ENCODE measurements at places on chromosomes 7 and 10.
A peak's percentile ranks its signal among the peaks of the same experiment; 100 is the strongest.

DNA sequence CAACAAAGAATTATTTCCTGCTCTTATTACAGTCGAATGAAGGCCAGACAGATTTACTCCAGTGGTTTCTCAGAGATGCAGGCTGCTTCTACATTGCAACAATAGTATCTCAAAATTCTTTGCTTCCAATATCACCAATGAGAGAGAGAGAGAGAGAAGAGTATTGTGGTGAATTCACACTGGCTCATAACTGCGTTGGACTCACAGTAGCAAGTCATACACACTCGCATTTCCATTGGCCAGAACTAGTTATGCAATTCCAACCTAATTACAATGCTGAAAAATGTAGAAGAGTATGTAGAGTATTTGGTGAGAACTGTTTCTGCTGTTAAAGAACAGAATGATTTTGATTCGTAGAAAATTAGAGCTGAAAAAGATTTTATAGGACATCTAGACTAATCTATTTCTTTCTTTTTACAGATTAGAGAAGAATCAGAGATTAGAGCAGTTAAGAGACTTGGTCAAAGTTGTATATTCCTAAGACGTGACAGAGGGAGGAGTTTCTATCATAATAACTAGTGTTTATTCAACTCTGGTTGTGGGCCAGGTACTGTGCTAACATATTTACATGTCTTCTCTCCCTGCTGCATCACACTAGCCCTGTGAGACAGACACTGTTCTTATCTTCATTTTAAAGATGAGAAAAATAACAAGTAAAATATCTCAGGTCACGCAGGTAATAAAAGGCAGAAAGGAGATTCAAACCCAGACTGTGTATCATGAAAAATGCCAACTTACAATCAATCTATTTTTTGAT lies 34.6 kb upstream of the PDK4 start:
- no peak for DNase-seq

DNA sequence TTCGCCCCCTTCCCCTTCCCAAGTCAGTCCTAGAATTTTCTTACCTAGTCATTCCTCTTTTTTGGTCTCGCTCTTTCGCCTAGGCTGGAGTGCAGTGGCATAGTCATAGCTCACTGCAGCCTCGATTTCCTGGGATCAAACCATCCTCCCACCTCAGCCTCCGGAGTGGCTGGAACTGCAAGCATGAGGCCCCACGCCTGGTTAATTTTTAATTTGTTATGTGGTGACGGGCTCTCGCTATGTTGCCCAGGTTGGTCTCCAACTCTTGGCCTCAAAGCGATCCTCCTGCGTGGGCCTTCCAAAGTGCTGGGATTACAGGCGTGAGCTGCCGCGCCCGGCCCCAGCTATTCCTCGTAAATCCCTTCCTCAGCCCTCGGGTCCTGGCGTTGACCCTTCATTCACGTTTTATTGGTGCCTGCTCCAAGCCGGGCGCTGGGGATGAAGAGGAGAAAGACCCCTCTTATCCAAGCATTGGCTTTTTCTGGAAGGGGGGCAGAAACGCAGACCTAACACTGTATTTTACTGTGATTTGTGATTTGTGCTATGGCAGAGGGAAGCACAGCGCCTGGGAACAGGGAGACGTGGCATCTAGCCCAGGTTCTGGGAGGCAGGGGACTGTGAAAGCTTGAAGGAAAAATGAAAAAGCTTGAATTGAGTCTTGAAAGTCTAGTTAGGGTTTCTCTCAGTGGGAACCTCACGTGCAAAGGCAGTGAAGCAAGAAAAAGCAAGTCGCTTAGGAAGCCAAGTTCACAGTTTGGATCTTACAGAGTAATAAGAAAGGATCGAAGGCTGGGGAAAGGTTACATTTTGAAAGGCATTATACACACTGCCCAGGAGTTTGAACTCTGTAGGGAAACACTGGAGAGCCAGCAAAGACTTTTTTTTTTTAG lies 516 bp downstream of the ZNHIT1 start:
- no peak for DNase-seq

DNA sequence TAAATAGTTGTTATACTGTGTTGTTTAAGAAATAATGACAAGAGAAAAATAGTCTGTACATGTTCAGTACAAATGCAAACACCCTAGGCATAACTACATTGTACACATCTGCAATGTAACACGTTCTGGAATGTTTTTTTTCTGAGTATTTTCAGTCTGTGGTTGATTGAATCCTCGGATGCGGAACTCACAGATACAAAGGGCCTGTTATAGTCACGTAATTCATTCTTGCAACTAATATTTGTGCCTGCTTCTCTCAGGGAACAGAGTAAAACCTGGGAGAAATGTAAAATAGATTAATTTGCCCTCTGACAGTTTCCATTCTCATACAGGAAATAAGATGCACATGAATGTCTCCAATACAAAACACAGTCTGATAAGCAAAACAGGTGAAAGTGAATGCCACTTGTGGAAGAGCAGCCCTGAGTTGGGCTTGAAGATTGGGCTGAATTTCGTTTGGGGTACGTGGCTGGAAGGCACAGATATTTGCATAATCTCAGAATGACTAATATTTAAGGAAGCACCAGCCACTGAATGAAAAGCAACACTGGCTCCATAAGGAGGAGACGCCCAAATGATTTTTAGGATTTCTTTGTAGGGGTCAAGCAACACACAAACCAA lies 19.1 kb downstream of the DENND2A start:
- DNase-seq: no peak

- DNase-seq: no peak
These were observed 130.0 kb downstream of the AUTS2 start for GRCh38 chr7:69728304-69728703.

DNA sequence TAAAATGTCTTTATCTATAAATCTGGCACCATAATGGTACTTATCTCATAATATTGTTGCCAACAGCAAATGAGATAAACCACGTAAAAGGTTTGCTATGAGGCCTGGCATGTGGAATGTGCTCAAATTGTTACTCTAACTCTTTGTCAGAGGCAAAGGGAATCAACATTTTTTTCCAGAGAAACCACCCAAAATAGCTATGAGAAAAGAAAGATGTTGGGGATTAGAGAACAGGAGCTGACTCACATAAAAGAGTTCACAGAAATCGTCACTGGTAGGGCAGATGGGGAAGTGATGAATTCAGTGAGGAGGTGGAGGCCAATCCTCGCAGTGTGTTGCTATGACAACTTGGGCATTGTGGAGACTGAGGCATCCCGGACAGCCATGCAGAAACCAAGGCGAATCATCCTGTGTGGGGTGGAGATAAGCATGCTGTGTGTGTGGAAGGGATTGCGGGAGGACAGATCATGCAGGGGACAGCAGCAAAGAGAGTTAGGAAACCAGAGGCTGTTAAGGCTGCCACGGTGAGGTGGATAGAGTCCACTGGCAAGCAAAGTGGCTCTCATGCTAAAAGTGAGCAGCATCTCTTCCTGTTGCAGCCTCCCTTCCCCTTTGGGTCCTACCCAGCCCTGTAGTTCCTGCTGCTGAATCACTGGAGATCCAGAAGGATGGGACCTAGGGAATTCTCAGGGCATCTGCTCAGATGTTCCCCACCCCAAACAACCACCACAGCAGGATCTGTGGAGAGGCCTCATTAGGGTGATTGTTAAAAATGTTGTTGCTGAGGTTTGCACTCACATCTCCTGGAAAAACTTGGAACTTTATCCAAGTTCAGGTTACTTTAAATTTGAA lies 103.9 kb downstream of the CUBN start:
- DNase-seq: peak; percentile 27

Measured in naive thymus-derived CD8-positive, alpha-beta T cell (primary cell).